ENCODE measurements at places on chromosomes 13 and 19.

DNA sequence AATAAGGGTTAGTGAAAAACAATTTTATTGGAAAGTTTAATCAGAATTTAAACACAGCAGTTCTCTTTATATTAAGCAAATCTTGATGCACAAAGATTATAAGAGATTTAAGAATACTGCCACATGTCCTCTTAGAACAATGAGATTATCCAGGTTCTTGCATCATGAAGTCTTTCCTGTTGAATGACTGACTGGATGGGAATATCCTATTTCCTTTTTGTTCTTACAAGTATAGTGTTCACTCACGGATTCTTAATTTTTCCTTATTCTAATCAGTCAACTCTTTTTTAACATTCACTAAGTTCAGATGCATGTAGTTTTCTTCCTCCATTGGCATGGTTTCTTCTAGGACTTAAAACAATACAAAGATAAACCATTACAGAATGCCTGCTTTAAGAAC, 10.1 kb downstream of the URI1 start:
- DNase-seq, result no peak

GRCh38 chr19:33465371-33465770, 56.2 kb downstream of the PEPD start:
- DNase-seq, result no peak

DNA sequence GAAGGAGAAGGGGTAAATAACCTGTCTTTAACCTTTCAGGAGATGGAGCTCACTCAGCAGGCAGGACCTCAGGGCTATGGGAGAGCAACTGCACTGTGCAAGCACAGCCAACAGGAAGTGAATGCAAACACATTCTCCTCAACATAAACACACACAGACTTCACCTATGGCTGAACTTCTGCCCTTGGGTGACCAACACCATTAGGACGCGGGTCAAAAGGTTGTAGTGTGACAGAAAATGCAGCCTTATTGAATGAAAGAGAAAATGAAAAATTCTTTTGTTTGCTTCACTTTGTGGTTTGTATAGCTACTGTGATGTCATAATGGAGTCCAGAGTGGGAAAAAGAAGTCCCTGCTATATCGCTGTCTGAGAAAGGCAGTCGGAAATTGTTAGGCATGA, 323.0 kb downstream of the NDFIP2 start:
- DNase-seq, result no peak

- DNase-seq, result no peak
Measured at GRCh38 chr19:3285647-3286176, 61.3 kb downstream of the CELF5 start.

- no peak for DNase-seq
Measured at GRCh38 chr13:27495551-27495950, 45.2 kb upstream of the MTIF3 start.

- no peak for DNase-seq
Measured at GRCh38 chr13:37294472-37294871, 189.0 kb upstream of the CSNK1A1L start.

DNA sequence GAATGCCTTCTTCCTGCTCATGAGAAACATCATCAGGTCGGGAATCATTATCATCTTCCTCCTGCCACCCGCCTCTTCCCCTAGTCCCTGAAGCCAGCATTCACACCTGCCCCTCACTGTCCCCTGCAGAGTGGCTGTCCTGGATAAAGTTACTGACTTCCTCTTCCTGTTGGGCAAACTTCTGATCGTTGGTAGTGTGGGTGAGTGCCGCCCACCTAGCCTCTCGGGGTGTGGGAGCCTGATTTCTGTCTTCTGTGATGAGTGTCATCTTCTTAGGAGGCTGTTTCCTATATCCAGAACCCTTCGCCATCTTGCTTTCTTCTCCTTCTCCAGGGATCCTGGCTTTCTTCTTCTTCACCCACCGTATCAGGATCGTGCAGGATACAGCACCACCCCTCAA, 12.5 kb downstream of the SLC44A2 start:
- DNase-seq, result no peak

- DNase-seq, result no peak
Measured at GRCh38 chr13:35163674-35164073, 221.6 kb downstream of the NBEA start.

DNA sequence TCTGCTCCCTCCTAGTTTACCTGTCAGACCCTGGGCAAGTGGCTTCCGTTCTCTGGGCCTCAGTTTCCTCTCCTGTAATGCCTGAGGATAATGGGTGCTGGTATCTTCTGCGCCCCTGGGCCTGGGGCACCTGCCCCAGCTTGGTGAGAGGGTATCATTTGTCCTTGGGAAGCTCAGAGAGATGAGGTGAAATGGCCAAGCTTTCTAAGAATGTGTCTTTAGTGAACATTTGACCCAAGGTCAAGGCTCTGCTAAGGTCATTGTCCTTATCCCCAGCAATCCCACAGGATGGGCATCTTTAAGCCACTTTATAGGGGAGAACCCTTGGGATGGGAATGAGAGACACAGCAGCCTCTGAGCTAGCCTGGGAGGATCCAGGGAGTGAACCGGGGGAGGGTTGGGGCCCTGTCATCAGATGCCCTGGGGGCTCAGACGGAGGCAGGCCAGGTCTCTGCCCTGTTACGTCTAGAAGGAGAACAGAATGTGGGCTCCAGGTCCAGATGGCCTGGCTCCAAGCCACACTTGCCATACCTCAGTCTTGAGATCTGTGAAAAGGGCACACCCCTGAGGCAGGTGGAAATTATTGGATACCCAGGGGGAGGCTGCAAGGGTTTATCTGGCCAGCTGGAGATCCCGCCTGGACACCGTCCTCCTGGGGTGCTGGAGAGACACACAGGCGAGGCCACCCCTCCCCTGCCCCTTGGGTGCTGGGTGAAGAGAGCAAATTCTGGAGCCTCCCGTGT, 1.1 kb upstream of the NFIC start:
- no peak for DNase-seq

GRCh38 chr19:54995561-54995960, 29.4 kb downstream of the NLRP2 start:
- DNase-seq, result no peak

DNA sequence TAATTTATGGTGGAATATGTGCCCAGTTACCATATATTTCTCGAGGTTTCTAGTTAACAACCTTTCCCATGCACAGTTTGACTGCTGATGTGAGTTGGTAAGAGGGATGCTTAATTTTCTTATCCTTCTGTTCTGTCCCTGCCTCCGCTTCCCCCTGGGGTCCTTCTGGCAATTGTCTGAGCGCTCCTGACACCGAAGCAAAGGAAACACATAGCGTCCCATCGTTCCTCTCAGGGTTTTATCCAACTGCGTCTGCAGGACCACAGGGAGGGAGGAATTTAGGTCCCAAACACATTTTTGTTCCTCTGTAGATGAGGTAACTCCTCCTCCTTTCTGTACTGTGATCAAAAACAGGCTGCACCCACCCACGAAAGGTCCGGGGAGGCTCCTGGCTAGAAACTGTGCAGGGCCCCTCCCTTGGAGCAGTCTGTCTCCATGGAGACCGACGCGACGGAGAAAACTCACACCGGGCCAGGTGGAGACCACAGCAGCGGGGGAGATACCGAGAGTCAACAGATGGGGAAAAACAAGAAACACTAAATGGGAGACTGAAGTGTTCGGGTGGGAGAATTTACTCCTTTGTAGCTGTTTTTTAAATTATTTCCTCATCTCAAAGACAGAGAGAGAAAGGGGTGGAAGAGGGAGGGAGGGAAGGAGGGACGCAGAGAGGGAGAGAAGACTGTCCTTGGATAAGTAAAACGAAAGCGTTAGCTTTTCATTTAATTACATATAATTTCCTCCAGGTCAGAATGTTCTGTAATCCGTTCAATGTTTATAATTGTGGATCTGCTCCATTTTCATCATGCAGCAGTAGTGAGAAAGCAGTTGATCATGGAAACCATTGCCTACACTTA, 191.8 kb upstream of the NBEA start:
- peak; percentile 9 for DNase-seq

DNA sequence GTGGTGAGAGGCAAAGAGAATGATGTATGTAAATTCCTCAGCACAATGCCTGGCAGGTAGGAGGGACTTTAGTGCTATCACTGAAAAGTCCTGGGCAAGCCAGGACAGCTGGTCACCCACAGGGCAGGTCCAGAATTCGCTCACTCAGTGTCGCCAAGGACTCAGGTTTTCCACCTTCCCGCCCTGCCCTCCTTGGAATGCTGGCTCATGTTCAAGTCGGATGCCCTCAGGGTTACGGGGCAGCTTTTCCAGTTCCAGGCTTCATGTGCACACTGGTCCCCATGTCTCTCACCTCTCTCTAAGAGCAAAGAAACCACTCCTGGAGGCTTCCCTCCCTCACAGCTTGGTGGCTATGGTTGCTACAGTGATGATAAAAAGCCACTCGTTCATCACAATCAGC, 24.8 kb upstream of the NAXD start:
- DNase-seq, result no peak

DNA sequence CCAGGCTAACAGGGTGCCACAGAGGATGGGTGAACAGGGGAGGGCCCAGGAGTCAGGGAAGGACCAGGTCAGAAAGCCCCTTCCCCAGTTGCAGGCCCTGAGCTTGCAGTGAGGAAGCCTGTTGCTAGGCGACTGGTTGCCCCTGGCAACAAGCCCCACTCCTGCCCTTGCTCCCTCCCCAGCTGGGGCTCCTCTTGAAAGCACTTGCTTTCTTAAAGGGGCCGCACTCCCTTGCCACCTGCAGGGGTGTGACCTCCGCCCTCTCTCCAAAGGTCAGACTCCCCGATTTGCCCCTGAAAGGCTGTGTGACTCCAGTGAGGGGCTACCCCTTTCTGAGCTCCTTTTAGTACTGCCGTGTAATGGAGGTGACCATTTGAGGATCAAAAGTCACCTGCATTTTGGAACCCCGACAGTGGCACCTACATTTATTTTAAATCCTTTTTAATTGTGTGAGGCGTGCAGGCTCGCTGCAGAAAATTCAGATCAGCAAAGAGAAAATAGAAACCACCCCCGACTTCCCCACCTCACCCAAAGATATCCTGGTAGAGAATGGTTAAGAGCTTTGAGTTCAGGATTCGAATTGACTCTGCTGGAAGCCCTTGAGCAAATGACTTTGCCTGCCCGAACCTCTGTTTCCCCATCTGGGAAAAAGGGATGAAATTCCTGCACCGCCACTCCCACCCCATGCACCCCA, 4.8 kb downstream of the FCHO1 start:
- DNase-seq, result no peak

DNA sequence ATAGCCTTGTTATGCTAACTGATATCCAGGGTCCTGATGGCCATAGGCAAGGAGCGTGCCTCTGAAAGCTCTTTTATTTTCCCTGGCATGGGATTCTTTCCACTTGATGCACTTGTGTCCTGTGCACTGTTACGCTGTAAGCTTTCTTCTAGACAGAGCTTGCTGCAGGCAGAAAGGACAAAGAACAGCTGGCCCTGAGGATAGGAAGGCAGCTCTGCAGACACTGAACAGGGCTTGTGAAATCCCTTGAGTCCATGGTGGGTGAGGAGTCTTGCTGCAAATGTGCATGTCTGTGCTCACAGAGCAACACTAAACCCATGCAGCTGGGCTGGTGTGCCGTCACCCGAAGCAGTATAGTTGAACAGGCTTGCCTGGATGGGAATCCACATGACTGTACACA, 126.6 kb downstream of the AKAP11 start:
- DNase-seq, result peak; percentile 10

GRCh38 chr13:21748166-21748565, 77.3 kb downstream of the FGF9 start:
- no peak for DNase-seq

DNA sequence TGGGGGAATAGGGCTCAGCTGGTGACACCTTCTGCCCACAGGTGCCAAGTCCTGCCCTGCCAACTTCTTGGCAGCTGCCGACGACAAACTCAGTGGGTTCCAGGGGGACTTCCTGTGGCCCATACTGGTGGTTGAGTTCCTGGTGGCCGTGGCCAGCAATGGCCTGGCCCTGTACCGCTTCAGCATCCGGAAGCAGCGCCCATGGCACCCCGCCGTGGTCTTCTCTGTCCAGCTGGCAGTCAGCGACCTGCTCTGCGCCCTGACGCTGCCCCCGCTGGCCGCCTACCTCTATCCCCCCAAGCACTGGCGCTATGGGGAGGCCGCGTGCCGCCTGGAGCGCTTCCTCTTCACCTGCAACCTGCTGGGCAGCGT, 2.1 kb downstream of the P2RY11 start:
- no peak for DNase-seq

DNA sequence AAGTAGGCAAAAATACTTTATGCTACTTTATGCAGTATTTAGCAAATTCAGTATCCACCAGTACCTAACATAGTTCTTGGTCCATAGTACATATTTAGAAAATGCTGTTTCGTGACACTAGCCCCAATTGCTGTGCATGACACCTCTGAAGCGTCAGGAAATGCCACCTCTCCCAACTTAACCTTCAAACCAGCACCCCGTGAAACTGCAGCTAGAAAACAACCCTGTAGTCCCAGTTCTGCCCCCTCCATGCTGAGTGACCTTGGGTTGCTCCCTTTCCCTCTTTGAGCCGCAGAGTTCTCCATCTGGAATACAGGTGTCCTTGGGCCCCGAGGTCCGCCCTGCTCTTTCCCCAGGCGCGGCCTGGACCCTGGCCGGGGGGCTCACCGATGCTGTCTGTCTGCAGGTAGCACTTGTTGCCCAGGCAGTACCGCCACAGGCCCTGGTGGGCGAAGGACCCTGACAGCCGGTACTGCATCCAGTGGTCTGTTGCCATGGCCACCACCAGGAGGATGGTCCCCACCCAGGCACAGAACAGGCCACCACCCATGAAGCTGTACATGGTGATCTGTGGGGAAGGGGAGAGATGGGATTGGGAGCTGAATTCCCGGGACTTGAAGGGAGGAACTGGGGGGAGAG, 773 bp downstream of the LIM2 start:
- no peak for DNase-seq

DNA sequence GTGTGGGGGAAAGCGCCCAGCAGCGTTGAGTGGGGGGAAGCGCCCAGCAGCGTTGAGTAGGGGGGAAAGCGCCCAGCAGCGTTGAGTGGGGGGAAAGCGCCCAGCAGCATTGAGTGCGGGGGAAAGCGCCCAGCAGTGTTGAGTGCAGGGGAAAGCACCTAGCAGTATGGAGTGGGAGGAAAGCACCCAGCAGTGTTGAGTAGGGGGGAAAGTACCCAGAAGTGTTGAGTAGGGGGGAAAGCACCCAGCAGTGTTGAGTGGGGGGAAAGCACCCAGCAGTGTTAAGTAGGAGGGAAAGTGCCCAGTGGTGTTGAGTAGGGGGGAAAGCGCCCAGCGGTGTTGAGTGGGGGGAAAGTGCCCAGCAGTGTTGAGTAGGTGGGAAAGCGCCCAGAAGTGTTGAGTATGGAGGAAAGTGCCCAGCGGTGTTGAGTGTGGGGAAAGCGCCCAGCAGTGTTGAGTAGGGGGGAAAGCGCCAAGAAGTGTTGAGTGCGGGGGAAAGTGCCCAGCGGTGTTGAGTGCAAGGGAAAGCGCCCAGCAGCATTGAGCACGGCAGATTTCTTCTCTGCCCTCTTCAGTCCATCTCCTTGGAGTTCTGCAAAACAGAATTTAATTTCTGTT, 138.4 kb downstream of the ATP11A start:
- no peak for DNase-seq

GRCh38 chr13:28796938-28797257, 23.2 kb upstream of the MTUS2 start:
- DNase-seq, result no peak

Measured in NCI-H2107 (cell line).